ENCODE measurements at places on chromosomes 3 and 15.

- DNase-seq, result no peak
Observed at GRCh38 chr3:155656466-155656865, 88.4 kb downstream of the PLCH1 start.

DNA sequence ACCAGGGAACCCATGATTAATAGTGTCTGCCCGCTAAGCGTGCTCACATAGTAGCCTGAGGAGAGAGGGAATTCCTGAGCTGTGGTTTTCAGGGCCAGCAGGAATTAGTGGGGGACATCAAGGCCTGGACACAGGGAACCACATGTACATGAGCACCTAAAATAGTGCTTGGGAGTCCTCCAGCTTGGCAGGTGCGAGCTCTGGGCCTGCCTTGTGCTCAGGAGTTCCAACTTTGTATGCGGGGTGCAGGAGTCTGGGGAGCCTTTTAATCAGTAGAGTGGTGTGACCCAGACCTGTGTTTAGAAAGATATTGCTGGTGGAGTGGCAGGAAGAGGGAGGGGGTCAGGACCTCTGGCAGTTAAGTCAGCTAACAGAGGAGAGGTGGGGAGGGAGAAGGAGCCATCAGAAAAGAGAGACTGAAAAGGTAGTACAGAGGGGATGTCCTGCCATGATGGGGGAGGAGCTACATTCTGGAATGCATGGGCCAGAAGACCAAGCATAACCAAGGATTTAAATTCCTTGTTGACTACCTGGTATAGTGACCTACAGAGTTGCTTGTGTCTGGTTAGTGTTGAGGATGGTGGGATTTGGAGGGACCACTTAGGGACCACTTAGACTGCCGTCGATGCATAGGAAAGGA is 1.9 kb downstream of the DAG1 start:
- no peak for DNase-seq

- no peak for DNase-seq
Observed at GRCh38 chr15:100818927-100819326, 60.7 kb upstream of the ALDH1A3 start.

DNA sequence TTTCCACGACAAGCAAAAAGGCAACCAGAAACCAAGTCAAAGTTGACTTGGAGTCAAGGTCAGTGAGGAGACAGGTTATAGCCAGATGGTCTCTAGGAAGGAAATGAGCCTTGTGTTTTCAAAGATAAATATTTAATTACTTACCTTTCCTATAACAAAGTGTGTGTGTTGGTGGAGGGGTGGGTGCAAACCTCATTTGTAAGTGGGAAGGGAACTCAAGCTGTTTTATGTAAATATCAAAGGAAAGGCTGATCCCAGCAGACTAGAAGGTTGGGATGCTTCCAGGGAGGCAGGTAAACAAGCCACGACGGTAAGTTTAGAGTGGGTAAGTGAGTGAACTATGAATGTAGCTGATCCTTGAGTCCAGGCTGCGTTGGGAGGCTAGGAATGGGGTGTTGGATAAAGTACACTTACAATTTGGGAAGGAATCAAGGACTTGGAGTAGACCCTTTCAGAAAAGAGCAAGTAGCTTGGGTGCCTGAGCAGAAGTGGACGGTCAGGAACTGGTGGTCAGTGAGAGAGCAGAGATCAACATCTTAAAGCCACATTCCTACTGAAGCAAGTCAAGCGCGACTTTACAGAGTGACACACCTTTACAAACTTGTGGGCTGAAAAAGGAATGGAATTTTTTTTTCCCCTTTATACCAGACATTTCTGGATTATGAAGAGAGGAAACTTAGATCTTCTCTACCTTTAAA is 82.0 kb upstream of the TBL1XR1 start:
- no peak for DNase-seq

GRCh38 chr15:51444112-51444511 is 102.7 kb downstream of the GLDN start:
- no peak for DNase-seq
